ENCODE measurements at places on chromosomes 2 and 18. TPM values are rescaled to one million over a fixed set of nuclear protein-coding genes. Genes with fewer than 3 reads are reported as not detected.

Gene PPM1B
- 75.2 TPM for total RNA-seq

Gene CNDP1
- total RNA-seq: not detected

Gene DNAH6
- 0.13 TPM for total RNA-seq

Gene CERKL
- 0.17 TPM for total RNA-seq

Gene PROKR1
- total RNA-seq: not detected

Gene UGT1A4
- total RNA-seq: not detected

Gene RTP5
- total RNA-seq: not detected

Gene CD8B2
- not detected for total RNA-seq

Gene RFTN2
- total RNA-seq: 5.8 TPM
